ENCODE measurements at places on chromosomes 16 and 17. TPM values are rescaled to one million over a fixed set of nuclear protein-coding genes. Genes with fewer than 3 reads are reported as not detected.

DNA sequence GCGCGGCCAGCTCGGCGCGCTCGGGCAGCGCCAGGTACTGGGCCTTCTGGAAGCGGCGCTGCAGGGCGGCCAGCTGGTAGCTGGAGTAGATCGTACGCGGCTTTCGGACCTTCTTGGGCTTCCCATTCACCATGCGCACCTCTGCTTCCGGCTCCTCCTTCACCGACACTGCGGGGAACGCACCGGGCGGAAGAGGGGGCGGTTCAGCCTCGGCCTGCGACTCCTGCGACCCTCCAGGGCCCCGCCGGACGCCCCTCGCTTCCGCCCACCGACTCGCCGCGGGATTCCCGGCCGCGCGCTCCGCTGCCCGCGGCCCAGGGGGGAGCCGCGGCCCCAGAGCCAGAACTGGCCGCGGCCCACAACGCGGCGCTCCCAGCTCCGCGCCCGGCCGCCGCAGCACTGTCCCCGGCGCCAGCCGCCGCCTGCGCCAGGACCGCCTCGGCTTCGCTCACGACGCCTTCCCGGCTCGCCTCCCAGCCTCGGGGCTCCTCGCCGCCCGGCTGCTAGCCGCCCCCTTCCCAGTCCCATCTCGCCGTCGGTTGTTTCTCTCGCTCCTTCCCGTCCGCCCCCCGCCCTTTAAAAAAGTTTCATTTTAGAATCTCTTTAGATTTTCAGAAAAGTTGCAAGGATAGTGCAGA is 1.5 kb downstream of the DLX3 start:
- H3K27me3 ChIP-seq = peaks cover 65% of the 10 kb centered on the region
- H3K27ac ChIP-seq = no peak overlapping the region
- H3K36me3 ChIP-seq = no peaks in the 10 kb centered on the region

- H3K27ac ChIP-seq = no peak overlapping the region
- no peaks in the 10 kb centered on the region for H3K4me1 ChIP-seq
- DNase-seq = no peak
- H3K4me3 ChIP-seq = no peak overlapping the region
These were observed 129.4 kb downstream of the TANC2 start for GRCh38 chr17:63095459-63095858.

GRCh38 chr16:47037746-47038458 is 64.4 kb upstream of the DNAJA2 start:
- no peaks in the 10 kb centered on the region for H3K36me3 ChIP-seq
- H3K4me1 ChIP-seq = peaks cover 3% of the 10 kb centered on the region
- H3K27me3 ChIP-seq = peaks cover 7% of the 10 kb centered on the region
- H3K27ac ChIP-seq = no peak overlapping the region
- DNase-seq = peak; percentile 91
- H3K4me3 ChIP-seq = peak overlapping the region; percentile 69

- peak overlapping the region; percentile 90 for H3K27ac ChIP-seq
- H3K4me3 ChIP-seq = peak overlapping the region; percentile 58
- H3K4me1 ChIP-seq = peaks cover 52% of the 10 kb centered on the region
These were observed 36.0 kb downstream of the PGS1 start for GRCh38 chr17:78414178-78415162.

DNA sequence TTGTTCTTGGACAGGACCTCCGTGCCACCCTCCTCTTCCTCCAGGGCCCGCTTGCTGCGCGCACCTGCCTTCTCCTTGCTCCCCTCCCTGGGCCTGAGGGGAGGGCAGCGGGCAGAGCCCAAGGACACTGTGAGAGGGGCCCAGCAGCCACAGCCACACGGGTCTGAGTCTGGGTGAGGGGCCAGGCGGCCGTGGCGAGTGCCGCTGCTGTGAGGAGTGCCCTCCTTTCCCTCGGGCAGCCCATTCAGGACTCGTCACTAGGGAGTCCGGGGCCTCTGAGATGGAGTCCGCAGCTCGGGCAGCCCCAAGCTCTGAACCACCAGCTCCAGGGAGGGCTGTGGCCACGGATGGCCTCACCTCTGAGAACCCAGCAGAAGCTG is 5.6 kb downstream of the DUS1L start:
- no peak for DNase-seq
- H3K27ac ChIP-seq = no peak overlapping the region
- H3K36me3 ChIP-seq = peaks cover 1% of the 10 kb centered on the region
- no peak overlapping the region for H3K4me3 ChIP-seq
- no peaks in the 10 kb centered on the region for H3K27me3 ChIP-seq
- peaks cover 9% of the 10 kb centered on the region for H3K4me1 ChIP-seq

- H3K4me1 ChIP-seq = peaks cover 3% of the 10 kb centered on the region
- H3K4me3 ChIP-seq = no peak overlapping the region
- no peak overlapping the region for H3K27ac ChIP-seq
- DNase-seq = no peak
- H3K27me3 ChIP-seq = no peaks in the 10 kb centered on the region
These were observed 24.8 kb downstream of the POLR3E start for GRCh38 chr16:22322021-22322471.

DNA sequence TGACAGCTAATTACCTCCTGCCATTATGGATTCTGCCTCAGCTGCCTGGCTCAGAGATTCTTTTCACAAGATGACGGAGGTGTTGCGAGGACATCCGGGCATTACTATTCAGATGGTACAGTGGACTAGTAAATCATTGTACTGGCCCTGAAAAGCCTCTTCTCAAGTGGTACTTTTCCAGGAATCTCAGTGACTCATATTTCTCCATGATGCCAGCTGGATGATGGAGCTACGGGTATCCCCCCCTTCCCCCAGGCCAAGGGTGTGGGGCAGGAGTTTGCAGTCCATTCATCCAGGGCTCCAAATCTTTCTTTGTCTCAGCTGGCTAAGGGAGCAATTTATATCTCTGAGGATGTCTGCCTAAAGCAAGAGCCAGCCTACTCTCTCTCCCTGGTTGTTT is 107.7 kb upstream of the GPR139 start:
- H3K36me3 ChIP-seq = no peaks in the 10 kb centered on the region
- H3K27me3 ChIP-seq = peaks cover 2% of the 10 kb centered on the region
- DNase-seq = no peak
- no peak overlapping the region for H3K27ac ChIP-seq
- H3K4me3 ChIP-seq = no peak overlapping the region

DNA sequence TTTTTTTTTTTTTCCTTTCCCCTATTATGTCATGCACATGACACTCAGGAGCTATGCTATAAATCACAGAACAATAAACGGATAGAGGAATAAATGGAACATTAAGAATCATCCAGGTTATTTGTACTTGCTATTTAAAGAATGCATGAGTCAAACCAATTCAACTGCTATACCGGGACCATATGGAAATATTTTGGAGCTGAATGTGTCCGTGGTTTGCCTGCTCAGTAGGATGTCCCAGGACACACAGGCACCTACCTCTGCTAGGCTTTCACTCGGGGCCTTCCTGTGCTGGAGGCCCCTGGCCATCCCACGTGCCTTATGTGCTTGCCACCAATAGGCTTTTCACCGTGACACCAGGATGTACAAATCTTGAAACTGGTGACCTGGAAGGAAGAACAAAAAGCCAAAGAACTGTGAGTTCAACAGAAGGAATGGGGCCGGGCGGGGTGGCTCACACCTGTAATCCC is 15.3 kb upstream of the SEC14L1 start:
- no peak overlapping the region for H3K27ac ChIP-seq
- H3K4me3 ChIP-seq = no peak overlapping the region
- no peak for DNase-seq
- no peaks in the 10 kb centered on the region for H3K36me3 ChIP-seq
- no peaks in the 10 kb centered on the region for H3K27me3 ChIP-seq
- peaks cover 46% of the 10 kb centered on the region for H3K4me1 ChIP-seq

DNA sequence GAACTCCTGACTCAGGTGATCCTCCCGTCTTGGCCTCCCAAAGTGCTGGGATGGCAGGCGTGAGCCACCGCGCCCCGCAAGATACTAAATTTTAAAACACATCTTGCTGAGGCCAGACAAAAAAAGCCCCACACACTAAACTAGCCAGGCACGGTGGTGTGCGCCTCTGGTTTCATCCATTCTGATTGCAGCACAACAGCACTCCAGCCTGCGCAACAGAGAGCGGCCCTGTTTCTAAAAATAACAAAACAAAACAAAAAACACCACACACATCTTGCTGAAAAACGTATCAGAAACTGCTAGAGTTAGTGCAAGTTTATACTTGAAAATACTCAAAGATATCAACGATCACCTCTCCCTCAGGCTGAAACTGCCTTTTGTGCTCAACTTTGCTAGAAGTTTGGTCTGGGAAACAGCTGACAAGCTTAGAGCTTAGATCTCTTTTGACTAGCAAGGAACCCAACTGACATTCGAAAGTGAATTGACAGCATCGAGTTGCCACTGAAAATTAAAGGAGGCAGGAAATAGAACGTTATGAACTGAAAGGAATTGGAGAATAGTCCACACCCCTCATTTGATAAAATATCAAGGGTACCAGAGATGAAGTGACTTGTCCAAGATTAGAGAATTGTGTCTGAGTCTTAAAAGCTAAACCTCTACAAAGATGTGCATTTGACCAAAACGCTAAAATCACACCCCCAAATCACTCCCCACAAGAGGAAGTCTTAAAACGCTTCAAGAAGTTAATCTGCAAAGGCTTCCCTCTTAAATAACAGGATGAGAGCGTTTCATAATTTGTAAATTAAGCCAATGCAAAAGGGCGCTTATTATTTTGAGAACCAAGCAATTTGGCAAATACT is 908 bp downstream of the COG4 start:
- H3K4me1 ChIP-seq = peaks cover 42% of the 10 kb centered on the region
- peak overlapping the region; percentile 98 for H3K27ac ChIP-seq
- DNase-seq = peak; percentile 13
- no peaks in the 10 kb centered on the region for H3K27me3 ChIP-seq
- peaks cover 38% of the 10 kb centered on the region for H3K36me3 ChIP-seq

- H3K27ac ChIP-seq = no peak overlapping the region
- no peaks in the 10 kb centered on the region for H3K27me3 ChIP-seq
- DNase-seq = no peak
- H3K36me3 ChIP-seq = peaks cover 2% of the 10 kb centered on the region
These were observed 41.0 kb downstream of the TUBD1 start for GRCh38 chr17:59851439-59852375.

GRCh38 chr17:66583112-66583748 is 251.7 kb upstream of the CACNG5 start:
- H3K36me3 ChIP-seq = peaks cover 40% of the 10 kb centered on the region
- H3K4me3 ChIP-seq = no peak overlapping the region
- H3K27ac ChIP-seq = no peak overlapping the region
- no peak for DNase-seq
- H3K4me1 ChIP-seq = peaks cover 32% of the 10 kb centered on the region
- H3K27me3 ChIP-seq = no peaks in the 10 kb centered on the region

- H3K4me1 ChIP-seq = peaks cover 4% of the 10 kb centered on the region
- H3K36me3 ChIP-seq = no peaks in the 10 kb centered on the region
- no peak overlapping the region for H3K27ac ChIP-seq
- no peaks in the 10 kb centered on the region for H3K27me3 ChIP-seq
These were observed 23.3 kb upstream of the CDRT4 start for GRCh38 chr17:15490634-15491261.

DNA sequence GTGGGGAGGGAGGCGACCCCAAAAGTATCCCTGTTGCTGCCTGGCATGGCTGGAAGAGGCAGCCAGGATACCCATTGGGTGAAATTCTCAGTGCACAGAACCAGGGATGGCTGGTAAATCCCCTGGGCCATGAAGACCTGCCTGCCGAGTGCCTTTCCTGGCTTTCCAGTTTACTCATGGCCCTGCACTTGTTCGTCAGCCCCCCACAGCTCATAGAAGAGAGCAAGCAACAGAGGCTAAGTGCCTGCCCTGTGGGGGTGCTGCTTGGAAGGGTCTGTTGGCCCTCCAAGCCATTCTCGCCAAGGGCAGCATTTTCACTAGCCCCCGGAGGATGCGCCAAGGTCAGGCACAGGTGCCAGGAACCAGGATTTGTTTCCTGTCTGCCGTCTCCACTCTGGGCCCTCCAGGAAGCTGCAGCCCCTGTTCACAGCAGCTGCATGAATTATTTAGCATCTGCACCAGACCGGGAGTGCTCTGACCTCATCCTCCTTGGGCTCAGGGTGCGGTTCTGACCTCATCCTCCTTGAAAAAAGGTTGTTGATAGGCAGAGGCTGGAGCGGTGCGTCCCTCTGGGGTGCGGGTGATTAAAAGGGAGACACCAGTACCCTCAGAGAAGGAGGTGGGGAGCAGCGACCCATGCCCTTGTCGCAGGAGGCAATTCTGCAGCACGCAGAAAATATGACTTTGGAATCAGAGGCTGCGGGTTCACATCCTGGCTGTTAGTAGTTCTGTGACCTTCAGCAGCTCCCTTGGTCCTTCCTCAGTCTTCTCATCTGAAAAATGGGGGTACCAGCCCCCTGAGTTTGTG is 14.2 kb upstream of the CD300A start:
- H3K4me3 ChIP-seq = no peak overlapping the region
- H3K27ac ChIP-seq = no peak overlapping the region
- peaks cover 7% of the 10 kb centered on the region for H3K4me1 ChIP-seq
- H3K36me3 ChIP-seq = no peaks in the 10 kb centered on the region
- no peak for DNase-seq

DNA sequence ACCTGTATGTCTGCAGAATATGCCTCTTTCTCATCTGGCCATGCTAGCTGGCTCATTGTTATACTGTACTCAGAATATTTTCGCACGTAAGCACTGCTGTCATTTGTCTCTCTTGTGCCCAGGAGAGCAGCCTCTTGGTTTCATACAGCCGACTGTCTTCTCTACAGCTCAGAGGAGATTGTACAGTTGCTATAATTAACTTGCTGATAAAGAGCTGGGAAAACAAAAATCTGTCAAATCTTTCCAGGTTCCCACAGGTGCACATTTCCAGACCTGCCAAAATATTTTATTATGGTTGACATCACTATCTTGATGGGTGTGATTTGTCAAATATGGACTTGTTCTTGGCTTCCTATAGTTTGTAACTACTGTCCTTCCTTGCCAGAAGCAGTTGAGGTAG is 122.7 kb downstream of the FTO start:
- peaks cover 19% of the 10 kb centered on the region for H3K36me3 ChIP-seq
- no peak overlapping the region for H3K27ac ChIP-seq
- DNase-seq = no peak
- no peak overlapping the region for H3K4me3 ChIP-seq

- H3K4me1 ChIP-seq = peaks cover 15% of the 10 kb centered on the region
- DNase-seq = no peak
- H3K4me3 ChIP-seq = no peak overlapping the region
- no peaks in the 10 kb centered on the region for H3K27me3 ChIP-seq
- H3K36me3 ChIP-seq = no peaks in the 10 kb centered on the region
- H3K27ac ChIP-seq = no peak overlapping the region
These were observed 298.6 kb upstream of the PMFBP1 start for GRCh38 chr16:72470541-72470940.

- no peaks in the 10 kb centered on the region for H3K36me3 ChIP-seq
- peaks cover 3% of the 10 kb centered on the region for H3K4me1 ChIP-seq
- H3K27me3 ChIP-seq = peaks cover 76% of the 10 kb centered on the region
- no peak overlapping the region for H3K4me3 ChIP-seq
- no peak overlapping the region for H3K27ac ChIP-seq
- no peak for DNase-seq
These were observed 13.9 kb upstream of the FOXF1 start for GRCh38 chr16:86496262-86496928.

GRCh38 chr16:24635900-24636610 is 93.4 kb upstream of the TNRC6A start:
- peaks cover 6% of the 10 kb centered on the region for H3K27me3 ChIP-seq
- no peak overlapping the region for H3K4me3 ChIP-seq
- H3K4me1 ChIP-seq = no peaks in the 10 kb centered on the region
- no peak for DNase-seq
- H3K27ac ChIP-seq = no peak overlapping the region

- no peak overlapping the region for H3K4me3 ChIP-seq
- no peak overlapping the region for H3K27ac ChIP-seq
- H3K27me3 ChIP-seq = no peaks in the 10 kb centered on the region
- H3K4me1 ChIP-seq = peaks cover 5% of the 10 kb centered on the region
These were observed 9.9 kb downstream of the CCDC182 start for GRCh38 chr17:57735230-57735629.

The SLC5A11 gene
- total RNA-seq = 0.78 TPM

The OTOA gene
- total RNA-seq = not detected

The LITAFD gene
- not detected for total RNA-seq

The P2RX5 gene
- total RNA-seq = 39.5 TPM

The LHX1 gene
- total RNA-seq = not detected

The KRTAP4-4 gene
- not detected for total RNA-seq

The IRX6 gene
- total RNA-seq = not detected

The OR1F1 gene
- not detected for total RNA-seq
